ENCODE measurements at places on chromosomes 2 and 18.

GRCh38 chr2:144946263-144946662 is 426.3 kb upstream of the ZEB2 start:
- DNase-seq, result no peak

GRCh38 chr2:191465766-191466420 is 212.0 kb upstream of the NABP1 start:
- DNase-seq, result no peak

DNA sequence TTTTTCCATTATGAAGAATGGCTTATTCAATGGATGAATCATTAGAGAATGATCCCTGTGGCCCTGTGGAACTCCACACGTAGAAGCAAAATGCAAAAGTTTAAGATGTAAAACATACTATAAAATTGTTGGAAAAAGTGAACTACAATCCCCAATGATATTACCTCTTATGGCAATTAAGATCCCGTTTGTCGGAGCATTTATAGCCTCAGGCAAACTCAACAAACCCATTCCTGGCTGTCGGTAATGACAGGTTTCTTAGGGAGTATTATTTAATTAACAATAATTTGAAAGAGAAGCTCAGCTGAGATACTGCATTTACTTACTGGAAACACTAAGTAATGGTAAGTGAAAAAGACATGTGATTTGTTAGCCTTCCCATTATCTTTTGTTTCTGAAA is 138.3 kb downstream of the CDH20 start:
- DNase-seq, result no peak

DNA sequence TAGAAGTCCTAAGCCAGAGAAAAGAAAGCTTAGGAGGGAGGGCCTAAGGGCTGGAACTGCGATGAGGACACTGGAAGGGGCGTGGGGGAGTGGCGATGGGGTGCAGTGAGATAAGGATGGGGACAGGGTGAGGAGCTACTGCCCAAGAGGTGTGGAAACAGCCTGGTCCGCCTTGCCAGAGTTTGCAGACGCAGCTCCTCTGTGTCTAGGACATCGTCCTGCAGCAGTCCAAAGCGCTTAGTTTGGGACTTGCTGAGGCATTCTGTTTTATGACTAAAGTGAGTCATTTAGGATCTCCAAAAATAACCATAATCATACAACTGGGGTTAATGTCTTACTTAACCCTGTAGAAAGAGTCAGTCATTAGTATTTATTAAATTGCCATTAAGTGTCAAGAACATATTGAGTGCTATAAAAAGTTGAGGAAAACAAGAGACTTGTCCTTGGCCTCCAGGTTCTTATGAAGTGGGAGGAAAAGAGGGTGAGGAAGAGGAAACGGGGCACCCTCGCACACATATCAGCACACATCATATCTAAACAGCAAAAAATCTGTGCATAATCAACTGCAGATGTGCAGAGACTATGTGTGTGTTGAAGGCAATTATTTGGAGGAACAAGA is 74.8 kb downstream of the CDK15 start:
- no peak for DNase-seq

DNA sequence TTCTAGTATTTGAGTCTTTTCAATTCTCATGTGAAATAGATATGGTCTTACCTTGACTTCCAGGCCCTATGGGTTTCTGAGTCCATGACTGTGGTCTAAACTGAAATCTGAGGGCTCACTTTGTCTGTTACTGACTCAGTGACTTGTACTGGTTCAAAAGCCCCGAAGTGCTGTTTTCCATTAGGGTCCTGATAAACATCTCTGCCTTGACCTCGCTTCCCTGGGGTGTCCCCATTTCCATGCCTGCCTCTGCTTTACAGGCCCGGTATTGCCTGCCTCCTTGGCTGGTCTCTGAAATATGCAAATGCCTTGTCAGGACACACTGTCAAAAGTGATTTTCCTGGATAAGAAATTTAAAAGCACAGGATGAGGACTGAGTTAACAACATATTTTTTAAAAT is 538.8 kb downstream of the SOCS6 start:
- DNase-seq, result no peak

DNA sequence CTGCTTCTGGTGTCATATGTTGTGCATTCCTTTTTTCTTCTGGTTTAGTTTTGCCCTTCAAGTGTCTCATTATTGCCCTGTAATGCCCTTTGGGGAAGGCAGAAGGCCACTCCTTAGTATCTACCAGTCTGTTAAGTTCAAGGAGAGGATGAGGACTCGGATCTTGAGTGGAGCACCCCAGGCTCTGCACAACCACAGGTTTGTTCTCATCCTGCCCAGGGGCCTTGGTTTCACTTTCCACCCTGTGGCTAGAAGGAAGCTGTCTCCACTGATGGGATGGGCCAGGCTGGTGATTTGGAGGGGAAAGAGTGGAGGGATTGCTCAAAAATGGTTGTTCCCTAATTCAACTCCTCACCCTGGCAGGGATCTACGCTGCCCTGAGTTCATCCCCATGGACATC is 30.2 kb upstream of the RAB11FIP5 start:
- no peak for DNase-seq

GRCh38 chr2:20410556-20411277 is 36.2 kb upstream of the RHOB start:
- DNase-seq, result no peak

DNA sequence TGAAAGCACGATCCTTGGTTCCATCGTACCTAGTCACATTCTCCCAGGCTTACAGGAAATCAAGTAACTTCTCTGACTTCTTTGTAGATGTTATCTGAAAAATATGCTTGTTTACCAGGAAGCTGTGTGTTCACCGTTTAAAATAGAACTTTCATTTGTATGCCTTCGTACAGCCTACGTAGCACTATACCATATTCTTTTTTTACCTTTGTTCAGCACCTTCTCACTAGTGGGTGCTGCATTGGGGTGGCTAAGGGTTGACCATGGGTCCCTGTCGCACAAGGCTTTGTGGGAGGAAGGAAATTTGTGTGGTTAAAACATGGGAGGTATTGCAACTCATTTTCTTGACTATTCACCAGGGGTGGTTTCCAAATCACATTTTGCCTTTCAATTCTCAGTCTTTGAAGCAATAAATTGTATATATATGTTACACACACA is 16.6 kb downstream of the MALT1 start:
- peak; percentile 90 for DNase-seq

DNA sequence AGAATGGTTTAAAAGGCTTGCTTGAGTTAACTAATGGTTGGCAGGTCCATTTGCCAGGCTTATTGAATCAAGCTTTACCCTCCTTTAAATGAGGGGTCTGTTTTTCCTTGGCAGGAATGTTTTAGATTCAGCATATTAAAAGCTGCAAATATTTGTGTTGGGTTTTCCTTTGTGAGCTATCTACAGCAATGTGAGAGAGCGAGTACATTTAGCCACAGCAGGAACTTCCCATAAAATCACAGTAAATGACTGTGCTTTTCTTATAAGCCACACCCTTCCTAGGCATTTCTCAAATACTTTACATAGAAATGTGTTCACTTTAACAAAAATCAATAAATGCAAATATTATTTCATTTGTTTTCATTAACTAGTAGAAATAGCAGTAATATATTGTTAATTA is 23.9 kb downstream of the CALCRL start:
- DNase-seq, result no peak

DNA sequence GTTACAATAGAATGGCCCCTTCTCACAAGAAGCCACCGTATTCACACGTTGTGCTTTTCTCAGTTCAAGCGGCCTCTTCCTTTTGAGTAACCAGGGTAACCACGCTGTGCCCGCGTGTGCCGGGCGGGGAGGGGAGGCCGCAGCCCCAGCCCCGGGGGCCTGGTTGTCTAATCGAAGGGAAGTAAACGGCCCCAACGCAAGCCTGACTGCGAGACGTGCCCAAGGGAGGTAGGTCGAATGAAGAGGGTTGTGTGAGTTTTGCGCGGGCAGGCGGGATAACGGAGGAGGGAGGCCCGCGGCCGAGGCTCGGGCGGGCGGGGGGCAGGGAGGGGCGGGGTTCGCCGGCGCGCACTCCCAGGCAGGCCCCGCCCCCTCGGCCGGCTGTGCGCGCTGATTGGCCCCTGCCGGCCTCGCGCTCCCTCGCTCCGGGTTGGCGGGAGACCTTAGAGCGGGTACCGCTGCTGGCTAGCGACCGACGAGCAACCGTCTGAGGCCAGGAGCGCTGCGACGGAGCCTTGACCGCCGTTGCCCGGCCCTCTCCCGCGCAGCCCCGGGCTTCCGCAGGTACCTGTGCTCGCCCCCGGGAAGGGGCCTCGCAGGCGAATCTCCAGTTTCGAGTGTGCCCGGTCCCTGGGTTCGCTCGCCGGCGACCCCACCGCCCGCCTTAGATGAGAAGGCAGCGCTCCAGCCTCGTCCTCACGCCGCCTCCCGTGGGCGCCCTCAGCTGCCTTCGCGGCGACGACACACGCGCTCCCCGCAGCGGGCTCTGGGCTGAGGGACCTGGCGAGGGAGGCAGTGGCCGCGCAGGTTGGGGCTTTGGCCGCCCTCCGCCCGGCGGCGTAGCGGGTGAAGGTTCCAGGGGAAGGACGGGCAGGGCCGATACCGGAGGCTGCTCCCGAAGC is at the start of gene SPDYA:
Gene SPDYA, plus strand, starts transcription at position 451 of the 902 bp plus-strand sequence. CDS start 5,181 bp downstream, outside the sequence.
- DNase-seq, result peak; percentile 74

GRCh38 chr2:69798909-69799526 is 30.4 kb upstream of the GMCL1 start:
- no peak for DNase-seq

- peak; percentile 17 for DNase-seq
Measured at GRCh38 chr18:76524900-76525698, 30.1 kb upstream of the ZNF516 start.

DNA sequence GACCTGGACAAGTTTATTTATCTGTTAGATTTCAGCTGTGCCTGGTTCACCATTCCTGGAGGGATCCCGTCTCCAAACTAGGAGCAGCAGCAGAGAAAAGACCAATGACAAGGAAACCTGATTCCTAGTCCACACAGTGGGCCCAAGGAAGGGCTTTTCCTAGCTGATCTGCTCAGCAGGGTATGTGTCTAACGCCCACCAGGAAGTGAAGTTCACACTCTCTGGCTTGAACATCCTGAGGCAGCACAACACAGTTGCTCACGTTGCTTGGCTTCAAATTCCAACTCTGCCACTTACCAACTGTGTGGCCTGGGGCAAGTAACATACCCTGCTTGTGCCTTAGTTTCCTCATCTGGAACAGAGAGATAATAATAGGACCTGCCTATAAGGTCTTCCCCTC is 42.9 kb downstream of the XDH start:
- DNase-seq, result no peak

- DNase-seq, result no peak
Measured at GRCh38 chr2:59398081-59398480, 1155.4 kb downstream of the BCL11A start.

DNA sequence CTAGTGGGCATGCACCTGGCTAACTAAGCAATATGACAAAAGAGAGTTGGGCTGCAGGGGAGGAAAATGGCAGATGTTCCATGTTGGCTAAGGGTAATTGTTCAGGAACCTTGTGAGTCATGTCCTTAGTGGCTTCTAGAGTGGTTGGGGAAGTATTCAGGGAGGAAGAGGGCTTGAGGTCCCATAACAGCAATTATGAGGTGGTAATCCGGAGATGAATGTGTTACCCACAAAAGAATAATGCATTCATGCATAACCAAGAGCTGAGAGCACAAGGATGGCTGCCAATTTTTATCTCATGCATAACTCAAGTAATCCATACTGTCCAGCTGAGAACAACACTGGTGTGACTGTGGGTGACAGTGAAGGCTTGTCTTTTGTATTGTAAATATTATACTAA is 42.9 kb downstream of the TMEFF2 start:
- DNase-seq, result no peak

- DNase-seq, result no peak
Measured at GRCh38 chr18:10244341-10244740, 210.1 kb upstream of the APCDD1 start.

- no peak for DNase-seq
Measured at GRCh38 chr2:124810132-124810531, 785.0 kb downstream of the CNTNAP5 start.
